A375 (cell line): ENCODE measurements at places on chromosomes 3 and 15. TPM values are rescaled to one million over a fixed set of nuclear protein-coding genes. Genes with fewer than 3 reads are reported as not detected.

UPK1B gene
- total RNA-seq, result not detected in 2 replicates

THRB gene
- 9.2 and 12.8 TPM in 2 replicates for total RNA-seq

TNFSF10 gene
- total RNA-seq, result not detected in 2 replicates

KLHL40 gene
- total RNA-seq, result not detected in 2 replicates

CADPS gene
- 0.03 TPM in 1 of 2 replicates, not detected in the other for total RNA-seq

XXYLT1 gene
- 10.6 and 11.0 TPM in 2 replicates for total RNA-seq
